Omental fat pad (tissue), 4 donors: ENCODE measurements at places on chromosomes 4 and X. TPM values are rescaled to one million over a fixed set of nuclear protein-coding genes. Genes with fewer than 3 reads are reported as not detected.

Gene ANOS1
- 3.5 TPM for total RNA-seq

Gene SERTM2
- not detected for total RNA-seq

Gene CTAG2
- total RNA-seq = not detected

Gene NR0B1
- not detected for total RNA-seq

DNA sequence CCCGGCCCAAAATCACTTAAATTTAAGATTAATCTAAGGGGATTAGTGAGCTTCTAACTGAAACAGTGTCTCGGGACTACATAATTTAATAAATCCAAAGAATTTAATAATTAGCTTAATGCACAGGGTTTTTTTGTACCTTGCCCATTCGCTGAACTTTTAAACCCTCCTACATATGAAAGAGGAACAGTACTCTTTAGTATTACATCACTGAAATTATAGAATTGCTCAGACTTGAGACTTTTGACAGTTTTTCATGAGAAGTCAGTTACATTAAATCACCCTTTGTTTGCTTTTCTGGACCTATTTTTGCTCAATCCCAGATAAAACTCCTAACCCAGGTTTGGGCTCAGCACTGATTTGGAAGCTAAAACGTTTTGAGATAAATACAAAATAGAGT lies 2.4 kb upstream of the TADA2B start:
- DNase-seq = no peak

DNA sequence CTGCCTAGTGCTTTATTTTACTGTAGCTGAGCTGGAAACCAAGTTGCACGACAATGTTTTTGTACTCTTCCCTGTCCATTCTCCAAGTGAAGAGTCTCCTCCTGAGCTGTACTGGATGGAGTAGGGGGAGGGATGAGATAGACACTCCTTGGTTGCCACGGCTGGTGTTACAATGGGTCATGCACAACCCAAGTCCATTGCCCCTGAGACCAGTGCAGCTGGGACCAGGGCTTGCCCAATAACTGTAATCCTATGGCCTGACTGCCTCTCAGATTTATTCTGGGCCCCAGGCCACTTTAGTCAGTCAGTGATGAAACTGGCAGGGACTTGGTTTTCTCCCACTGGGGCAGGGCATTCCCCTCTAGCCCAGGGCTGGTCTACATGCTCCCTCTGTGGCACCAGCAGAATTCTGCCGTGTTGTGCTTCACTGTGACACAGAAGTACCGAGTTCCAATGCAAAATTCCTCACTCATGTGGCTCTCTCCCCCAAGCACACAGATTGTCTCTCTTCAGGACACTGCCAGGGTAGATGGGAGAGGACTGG lies 203.3 kb upstream of the PCDH18 start:
- DNase-seq = no peak

GRCh38 chr4:74628852-74629620 lies 165.3 kb downstream of the BTC start:
- DNase-seq = no peak

GRCh38 chrX:69507500-69507789 lies 3.3 kb downstream of the NALF2 start:
- no peak for DNase-seq

- no peak for DNase-seq
Observed at GRCh38 chr4:47184083-47184482, 152.7 kb downstream of the GABRB1 start.

- no peak for DNase-seq
Observed at GRCh38 chrX:11125060-11125459, 13.9 kb downstream of the HCCS start.

DNA sequence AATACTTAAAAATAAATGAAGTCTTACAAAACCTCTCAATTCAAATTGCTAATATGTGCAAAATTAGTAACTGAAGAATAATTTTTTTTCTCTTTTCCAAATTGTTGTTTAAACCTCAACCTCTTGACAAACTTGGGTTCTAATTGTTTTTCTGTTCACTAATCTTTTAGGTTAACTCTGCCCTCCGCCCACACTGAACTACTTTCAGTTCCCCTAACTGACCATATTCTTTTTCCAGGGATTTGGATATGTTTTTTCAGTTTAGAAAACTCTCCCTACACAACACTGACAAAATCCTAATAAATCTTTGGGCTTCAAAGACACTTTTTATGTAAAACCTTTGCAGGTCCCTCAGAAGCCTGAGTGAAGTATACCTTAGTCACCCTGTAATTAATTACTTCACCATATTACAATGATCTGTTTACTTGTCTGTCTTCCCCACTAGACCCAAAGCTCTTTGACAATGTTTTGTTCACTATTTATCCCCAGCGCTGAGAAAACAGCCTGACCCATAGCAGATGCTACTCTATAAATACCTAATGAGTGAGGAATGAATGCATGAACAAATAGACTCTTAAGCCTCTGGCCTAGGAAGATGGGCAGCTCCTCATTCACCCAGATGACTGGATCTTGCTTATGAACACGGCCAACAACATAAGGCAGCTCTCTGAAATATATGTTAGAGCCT lies 134.9 kb downstream of the MAML3 start:
- DNase-seq = no peak

DNA sequence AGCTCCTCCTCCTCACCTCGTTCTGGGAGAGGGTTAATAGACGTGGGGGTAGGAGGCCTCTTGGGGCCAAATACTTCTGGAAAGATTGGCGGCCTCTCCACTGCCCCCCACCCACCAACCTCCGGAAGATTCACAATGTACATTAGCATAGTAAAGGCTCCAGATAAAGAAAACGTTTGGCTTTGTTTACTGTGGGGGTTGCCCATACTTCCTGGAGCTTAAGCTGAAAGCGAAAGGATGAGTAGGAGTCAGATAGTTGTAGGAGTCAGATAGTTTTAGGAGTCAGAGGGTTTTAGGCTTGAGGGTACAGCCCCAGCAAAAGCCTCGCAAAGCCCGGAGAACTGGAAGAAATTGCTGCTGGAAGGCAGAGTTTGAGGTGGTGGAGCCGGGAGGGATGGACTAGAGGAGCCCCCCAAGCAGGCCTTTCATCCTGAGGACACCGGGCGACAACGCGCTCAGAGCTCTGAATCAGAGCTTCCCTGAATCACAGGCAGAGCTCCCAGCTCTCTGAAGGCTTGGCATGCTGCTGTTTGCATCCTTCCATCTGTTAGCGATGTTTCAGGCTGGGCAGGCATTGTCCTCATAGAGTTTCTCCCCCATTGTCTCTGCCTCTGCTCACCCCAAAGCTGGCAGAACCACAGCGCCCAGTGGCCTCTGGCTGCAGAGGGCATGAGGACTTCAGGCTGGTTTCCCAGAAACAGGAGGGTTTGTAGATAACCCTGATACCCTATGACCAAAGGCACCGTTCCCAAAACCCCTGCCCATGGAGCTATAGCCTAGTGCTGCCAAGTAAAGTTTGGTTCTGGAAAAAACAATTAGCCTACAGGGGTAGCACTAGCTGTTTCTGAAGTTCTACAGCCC lies 280.7 kb downstream of the BCOR start:
- no peak for DNase-seq

GRCh38 chr4:74794382-74795010 lies at the start of gene BTC:
Gene BTC (minus strand): TSS chr4:74794523. CDS start chr4:74794325, 198 bp downstream.
- peak; percentile 27 for DNase-seq

GRCh38 chr4:38105475-38106220 lies 145.4 kb downstream of the PTTG2 start:
- DNase-seq = no peak

GRCh38 chrX:33970028-33970967 lies 161.8 kb downstream of the FAM47A start:
- DNase-seq = no peak

DNA sequence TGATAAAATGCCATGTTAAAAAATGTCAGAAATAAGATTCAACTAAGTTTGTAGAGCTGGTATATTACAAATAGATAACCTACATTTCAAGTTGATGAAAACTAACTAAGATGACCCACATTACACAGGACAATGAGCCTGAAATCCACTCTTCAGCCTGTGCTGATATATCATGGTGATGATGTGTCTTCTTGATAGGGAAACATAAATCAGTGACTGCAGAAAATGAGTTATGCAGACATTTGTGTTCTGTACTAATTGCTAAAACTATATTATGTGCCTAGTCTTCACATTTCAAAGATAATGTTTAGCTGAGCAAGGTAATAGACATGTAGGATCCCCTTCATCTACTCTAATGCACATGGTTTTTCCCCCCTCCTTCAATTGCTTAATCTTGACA lies 331.6 kb upstream of the F9 start:
- no peak for DNase-seq
